Ecto neural progenitor cell (in vitro differentiated cells): ENCODE measurements at places on chromosomes 4 and X.

- no peak for DNase-seq
Observed at GRCh38 chr4:24260923-24261564, 323.3 kb downstream of the DHX15 start.

DNA sequence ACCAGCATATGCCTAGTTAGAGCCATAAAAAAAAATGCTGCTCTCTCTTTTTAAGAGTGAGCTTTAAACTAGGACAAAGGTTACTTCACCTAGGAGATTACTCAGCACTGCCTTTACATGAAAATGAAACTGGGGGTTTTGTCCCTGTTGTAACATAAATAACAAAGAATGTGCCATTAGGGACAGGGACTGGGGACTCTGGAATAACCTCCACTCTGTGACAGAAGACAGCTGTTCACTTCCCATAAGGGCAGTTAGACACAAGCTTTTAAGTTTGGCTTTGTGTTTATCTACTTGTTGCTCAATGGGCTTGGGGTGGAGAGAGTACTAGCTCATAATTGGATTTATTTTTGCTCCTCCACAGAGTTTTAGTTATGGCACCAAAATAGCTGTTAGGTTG lies 11.9 kb downstream of the ENPEP start:
- DNase-seq, result no peak

GRCh38 chrX:144333429-144333828 lies 449.6 kb downstream of the UBE2NL start:
- DNase-seq, result no peak

GRCh38 chr4:86818211-86818610 lies 31.0 kb downstream of the SLC10A6 start:
- no peak for DNase-seq

DNA sequence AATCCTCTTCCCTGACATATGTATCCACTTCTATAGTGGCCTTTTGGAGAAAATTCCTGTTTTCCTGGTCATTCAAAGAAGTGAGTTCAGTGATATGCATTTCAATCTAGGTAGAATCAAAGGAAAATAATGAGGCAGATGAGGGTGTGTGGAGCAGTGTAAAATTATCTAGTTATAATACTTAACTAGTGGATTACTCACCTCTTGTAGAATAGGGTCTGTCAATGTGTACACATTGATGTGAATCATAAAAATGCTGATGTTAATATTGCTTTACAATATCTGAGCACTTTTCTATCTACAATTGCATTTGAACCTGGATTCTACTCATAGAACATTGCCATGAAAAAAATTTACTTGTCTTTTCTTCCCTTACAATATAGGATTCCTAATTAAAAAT lies 293.5 kb downstream of the GBA3 start:
- no peak for DNase-seq

DNA sequence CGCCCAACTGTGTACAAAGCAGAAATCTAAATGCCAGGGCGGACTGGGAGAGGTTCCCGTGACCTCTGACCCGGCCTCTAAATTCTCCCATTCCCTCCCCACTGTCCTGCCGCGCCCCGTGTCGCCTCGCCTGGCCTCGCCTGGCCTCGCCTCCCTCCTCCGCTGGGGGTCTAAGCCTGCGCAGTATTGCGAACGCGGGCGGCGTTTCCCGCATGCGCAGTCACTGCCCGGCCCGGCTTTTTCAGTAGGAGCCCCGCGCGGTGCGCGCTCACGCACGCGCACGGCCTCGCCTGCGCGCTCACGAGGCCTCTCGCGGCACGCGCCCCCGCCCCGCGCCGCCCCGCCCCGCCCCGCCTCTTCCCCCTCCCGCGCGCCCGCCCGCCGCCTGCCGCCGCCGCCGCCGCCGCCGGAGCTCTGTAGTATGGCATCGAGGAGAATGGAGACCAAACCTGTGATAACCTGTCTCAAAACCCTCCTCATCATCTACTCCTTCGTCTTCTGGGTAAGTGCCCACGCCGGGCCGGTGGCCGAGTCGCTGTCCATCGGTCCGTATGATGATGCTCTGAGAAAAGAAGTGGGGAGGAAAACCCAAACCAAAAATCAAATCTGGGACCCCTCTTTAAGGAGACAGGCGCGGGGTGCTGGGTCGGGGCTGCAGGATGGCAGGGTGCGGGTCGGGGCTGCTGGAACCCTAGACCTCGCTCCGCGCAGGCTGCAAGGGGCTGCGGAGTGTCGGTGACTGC lies at the start of gene TSPAN7:
Gene TSPAN7, plus strand, starts transcription at position 417 of the 743 bp plus-strand sequence. Its CDS starts 5 bp downstream, at position 422.
- DNase-seq, result peak; percentile 85

DNA sequence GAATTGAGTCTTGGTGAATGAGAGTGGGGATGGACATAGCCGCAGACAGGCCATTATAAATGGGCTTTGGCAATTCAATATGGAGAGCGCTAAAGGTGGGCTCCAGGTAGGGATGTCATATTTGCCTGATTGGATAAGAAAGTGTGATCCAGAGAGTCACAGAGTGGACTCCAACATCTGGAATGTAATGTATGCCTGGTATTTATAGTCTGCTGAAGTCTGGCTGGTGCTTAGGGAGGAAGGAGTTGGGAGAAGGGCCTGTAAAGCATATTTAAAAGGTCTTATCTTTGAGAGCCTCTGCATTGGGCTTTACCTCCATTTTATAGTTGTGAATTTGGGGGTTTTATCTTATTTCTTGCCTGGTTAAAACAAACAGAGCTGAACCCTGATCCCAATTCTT lies 153.2 kb downstream of the GALNTL6 start:
- no peak for DNase-seq

- peak; percentile 67 for DNase-seq
Observed at GRCh38 chr4:150583287-150584110, 1.5 kb downstream of the MAB21L2 start.

- no peak for DNase-seq
Observed at GRCh38 chr4:82394896-82395295, 21.1 kb upstream of the HNRNPD start.

DNA sequence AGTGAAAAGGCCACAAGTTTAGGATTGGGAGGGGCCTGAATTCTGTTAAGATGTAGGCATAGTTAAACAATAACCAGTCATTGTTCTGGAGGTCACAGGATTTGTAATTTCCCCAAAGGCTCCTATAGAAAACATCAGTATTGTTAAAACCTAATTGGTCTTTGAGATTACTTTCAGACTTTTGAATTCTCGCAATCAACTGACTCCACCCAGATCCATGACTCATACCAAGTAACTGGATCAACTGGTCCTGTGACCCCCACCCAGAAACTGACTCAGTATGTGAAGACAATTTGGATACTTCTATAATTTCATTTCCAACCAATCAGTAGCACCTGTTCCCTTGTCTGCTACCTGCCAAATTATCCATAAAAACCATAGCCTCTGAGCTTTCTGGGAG lies 28.4 kb downstream of the MAGEB16 start:
- no peak for DNase-seq

DNA sequence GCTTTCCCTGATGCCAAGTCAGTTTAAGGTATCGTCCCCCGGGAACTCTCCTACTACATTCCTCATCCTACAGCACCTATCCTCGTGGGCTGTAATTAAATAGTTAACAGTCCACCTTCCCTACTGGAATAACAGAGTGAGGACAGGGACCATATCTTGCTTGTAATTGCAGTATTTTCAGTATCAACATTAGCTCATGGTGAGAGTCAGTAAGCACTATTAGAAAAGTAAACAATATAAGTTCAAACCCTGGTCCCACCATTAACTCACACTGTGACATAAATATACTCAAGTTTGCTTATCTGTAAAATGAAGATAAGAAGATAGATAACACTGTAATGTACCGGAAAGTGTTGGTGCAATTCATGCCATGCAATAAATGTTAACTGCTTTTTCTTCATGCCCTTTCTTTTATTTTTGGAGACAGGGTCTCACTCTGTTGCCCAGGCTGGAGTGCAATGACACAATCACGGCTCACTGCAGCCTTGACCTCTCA lies 61.3 kb downstream of the SH3RF1 start:
- DNase-seq, result no peak

- no peak for DNase-seq
Observed at GRCh38 chr4:23166407-23166806, 473.7 kb downstream of the GBA3 start.

GRCh38 chr4:125267630-125268029 lies 47.1 kb upstream of the FAT4 start:
- no peak for DNase-seq

DNA sequence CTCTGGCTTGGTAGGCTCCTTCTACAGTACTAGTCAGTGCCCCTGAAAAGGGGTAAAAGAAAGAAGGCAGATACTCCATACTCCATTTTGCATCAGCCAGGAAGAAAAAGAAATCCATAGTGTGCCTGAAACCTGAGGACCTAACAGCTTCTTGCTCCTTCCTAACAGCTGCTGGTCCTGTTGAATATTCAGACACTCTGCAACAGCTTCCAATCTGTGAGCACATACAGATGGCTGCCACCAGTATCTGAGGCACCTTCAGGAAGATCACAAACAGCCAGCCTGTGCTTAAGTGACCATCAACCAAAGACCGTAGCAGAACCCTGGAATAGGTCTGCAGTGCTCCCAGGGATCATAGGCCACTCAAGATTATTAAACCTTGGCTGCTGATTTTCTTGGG lies 4.3 kb downstream of the GIMD1 start:
- no peak for DNase-seq

DNA sequence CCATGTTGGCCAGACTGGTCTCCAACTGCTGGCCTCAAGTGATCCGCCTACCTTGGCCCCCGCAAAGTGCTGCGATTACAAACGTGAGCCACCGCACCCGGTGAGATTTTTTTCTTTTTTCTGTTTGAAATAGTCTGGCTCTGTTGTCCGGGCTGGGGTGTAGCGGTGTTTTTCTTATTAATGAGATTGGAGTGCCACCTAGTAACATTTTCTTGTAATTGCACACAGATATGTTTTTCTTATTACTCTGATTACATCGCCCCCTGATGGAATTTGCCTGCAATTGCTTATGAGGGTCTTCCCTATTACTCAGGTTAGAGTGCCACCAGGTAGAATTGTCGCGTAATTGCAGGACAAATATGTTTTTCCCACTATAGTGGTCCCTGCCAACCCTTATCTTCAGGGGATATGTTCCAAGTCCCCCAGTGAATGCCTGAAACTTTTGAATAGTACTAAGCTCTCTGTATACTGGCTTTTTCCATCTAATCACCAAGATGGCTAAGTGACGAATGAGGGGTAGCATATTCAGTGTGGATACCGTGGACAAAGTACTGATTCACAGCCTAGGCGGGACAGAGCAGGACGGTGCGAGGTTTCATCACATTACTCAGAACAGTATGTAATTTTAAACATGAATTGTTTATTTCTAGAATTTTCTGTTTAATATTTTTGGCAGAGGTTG lies 8.6 kb upstream of the PDHA1 start:
- no peak for DNase-seq

- DNase-seq, result no peak
Observed at GRCh38 chrX:146477341-146477740, 332.2 kb upstream of the CXorf51B start.

- no peak for DNase-seq
Observed at GRCh38 chr4:125770814-125771398, 456.2 kb downstream of the FAT4 start.

DNA sequence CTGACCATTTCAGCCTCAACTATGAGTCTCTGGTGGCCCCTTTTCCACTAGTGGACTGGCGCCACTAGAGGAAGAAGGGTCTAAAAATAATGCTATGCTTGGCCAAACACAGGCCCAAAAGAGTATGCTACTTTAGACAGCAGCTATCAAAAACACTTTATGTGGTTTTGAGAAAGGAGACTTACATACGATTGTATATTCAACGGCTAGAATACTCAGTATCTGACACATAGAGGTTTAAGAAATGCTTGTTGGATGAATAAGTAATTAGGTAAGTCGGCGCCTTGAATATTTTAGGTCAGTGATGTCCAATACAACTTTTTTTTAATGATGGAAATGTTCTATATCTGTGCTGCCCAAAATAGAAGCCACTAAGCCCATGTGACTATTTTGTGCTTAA lies 25.7 kb upstream of the TMPRSS11A start:
- no peak for DNase-seq

DNA sequence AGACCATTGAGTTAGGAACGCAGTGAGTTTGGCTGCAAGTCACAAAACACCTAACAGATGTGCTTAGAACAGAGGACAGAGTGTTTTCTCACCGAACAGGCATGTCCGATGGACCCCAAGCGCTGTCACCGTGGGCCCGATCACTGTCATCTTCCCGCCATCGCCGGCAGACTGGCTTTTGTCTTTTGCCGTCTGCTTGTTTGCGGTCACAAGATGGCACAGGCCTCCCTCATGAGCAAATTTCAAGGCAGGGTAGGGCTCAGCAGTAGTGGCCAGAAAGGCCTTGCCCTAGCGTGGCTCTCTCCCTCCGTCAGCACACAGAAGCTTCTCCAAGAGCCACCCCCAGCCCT lies 21.4 kb upstream of the MRFAP1 start:
- DNase-seq, result no peak

DNA sequence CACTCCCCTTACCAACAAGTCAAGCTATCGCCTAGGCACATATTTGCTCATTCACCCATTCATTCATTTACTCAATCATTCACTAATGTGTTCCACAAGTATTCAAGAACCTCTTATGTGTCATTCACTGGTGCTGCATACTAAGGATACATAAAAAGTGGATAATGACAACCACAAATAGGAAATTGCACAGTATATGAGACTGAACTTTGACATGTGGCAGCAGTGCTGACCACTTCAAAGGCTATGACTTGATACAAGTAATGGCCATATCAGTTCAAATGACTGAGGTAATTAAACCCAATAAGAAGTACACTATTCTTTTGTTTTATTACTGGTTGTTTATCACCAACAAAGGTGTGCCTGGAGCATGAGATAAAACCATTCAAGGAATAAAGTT lies 282.5 kb downstream of the KLHL13 start:
- no peak for DNase-seq

DNA sequence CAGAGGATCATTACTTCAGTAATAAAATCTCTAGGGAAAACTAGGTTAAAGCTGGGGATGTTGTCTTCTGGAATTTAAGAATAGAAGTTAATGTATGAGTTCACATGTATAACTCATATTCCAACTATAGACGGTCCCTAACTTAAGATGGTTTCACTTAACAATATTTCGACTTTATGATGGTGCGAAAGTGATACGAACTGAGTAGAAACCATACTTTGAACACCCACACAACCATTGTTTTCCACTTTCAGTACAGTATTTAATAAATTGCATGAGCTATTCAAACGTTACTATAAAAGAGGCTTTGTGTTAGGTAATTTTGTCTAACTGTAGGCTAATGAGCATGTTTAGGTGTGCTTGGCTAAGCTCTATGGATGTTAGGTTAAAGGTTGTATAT lies 38.7 kb downstream of the CCSER1 start:
- DNase-seq, result no peak

DNA sequence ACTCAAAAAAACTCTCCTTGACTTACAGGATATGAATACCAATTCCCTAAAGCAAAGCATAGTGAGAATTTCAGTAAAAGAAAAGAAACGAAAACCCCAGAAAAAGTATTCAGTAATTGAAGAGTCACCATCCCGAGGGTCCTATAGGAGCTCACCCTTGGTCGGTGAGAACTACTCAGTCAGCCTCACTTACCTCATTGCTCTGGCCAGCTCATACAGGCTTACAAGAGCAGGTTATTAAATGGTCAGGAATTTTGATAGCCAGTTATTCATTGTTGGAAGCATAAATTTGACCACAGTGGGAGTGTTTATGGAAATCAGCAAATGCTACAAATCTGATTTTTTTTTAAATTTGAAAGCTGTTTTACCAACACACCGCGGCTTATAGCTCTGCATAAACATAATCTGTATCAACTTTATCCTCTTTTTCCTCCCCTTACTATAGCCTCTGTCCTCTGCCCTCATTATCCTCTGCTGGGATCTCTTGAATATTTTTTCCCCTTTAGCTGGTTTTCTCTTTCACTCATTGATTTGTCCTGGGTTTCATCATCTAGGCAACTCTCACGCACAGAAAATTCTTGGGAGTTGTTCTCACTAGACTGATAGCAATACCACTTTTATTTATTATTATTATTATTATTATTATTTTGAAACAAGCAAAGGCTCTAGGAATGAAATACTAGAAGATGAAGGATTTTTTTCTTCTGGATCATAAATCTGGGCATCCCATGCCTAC lies 11.0 kb upstream of the CXCL2 start:
- no peak for DNase-seq
